ENCODE measurements at places on chromosomes 4 and X.

DNA sequence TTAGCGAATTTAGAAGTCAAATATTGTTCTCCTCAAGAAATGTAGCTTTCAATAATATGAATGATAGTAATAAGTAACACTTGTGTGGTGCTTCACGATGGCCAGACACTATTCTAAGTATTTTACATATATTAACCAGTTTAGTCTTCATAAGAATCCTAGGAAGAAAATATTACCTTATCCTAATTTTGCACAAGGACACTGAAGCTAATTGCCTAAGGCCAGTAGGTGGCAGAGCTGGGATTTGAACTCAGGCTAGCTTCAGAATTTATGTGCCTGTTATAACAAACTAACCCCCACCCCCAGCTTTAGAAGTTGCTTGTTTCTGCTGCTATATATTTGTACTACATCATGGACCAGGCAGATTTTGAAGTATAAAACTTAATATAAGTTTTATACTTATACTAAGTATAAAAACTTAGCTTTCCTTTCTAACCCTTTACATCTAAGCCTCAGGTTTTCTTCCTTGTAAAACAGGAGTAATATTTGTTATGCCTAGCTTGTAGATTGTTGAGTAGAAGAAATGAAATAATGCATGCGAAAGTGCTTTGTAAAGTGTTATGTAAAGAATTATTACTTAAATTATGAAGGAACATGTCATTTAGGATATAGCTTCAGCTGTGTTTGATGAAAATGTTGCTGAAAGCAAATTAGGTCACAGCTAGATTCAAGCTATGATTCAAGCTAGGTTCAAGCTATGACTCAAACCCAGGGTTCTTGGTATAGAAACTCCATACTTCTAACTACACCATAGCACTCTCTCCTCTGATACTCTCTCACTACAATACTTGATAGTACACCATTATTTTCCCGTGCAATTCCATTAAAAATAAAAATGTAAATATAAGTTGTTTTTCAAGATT, 4.2 kb upstream of the CDS1 start:
- no peak for DNase-seq

DNA sequence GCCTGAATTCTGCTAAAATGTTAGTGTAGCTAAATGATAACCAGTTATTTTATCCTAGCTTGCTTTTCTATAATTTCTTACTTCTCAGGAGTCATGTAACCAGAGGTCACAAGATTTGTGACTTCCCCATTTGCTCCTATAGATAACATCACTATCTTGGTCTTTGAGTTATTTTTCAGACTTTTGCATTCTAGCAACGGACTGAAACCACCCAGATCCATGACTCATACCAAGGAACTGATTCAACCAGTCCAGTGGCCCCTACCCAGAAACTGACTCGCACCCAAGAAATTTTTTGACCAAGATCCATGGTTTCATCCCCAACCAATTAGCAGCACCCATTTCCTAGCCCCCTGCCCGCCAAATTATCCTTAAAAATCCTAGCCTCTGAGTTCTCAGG, 50.0 kb downstream of the IQCM start:
- DNase-seq = no peak

DNA sequence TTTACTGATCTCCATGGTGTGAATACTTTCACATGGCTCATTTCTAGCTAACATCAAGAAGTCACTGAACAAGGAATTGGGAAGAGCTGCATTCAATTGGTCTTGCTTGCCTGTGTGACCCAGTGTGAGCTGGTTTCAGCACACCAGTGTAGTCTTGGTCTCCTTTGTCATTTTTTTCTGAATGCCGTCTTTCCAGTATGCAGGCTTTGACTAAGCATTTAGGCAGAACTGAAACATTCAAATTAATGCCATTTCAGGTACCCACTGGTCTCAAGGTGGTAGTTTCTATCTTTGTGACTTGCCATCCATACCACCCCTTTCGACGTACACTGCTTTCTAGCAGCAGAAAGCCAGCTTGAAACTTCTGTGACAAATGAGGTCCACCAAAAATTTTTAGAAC, 550.5 kb upstream of the BOD1L1 start:
- no peak for DNase-seq

- no peak for DNase-seq
Observed at GRCh38 chr4:1512738-1513660, 106.8 kb upstream of the NKX1-1 start.

DNA sequence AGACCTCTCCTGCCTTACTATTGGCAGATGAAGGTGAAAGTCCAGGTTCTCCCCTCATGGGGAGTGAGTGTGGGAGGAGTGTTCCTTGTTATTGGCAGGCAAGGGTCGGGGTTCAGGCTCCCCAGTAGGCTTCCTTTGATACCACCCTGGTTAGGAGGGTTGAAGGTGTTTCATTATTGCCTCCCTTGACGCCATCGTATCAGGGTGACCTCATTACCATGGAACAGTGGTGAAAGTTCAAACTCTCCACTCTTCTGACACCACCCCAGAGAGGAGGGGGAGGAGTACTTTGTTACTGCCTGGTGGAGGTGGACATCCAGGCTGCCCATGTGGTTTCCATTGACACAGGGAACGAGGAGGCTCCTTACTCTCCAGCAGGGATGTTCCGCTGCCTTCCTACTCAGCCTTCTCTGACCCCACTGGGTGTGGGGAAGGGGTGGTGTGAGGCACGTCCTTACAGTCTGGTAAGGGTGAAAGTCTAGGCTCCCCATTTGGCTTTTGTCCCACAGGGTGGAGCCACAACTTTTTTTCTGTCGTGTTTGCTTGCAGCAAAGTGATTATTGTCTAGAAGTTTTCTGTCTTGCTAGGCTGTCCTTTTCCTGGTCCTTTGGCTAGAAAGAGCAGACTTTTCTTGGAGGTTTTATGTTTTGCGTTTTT, 37.2 kb upstream of the USP9X start:
- no peak for DNase-seq

GRCh38 chr4:137069473-137069872, 462.8 kb downstream of the PCDH18 start:
- no peak for DNase-seq

- no peak for DNase-seq
Observed at GRCh38 chr4:188657365-188657764, 518.1 kb downstream of the TRIML1 start.

GRCh38 chr4:7141151-7141834, 51.0 kb upstream of the SORCS2 start:
- no peak for DNase-seq

DNA sequence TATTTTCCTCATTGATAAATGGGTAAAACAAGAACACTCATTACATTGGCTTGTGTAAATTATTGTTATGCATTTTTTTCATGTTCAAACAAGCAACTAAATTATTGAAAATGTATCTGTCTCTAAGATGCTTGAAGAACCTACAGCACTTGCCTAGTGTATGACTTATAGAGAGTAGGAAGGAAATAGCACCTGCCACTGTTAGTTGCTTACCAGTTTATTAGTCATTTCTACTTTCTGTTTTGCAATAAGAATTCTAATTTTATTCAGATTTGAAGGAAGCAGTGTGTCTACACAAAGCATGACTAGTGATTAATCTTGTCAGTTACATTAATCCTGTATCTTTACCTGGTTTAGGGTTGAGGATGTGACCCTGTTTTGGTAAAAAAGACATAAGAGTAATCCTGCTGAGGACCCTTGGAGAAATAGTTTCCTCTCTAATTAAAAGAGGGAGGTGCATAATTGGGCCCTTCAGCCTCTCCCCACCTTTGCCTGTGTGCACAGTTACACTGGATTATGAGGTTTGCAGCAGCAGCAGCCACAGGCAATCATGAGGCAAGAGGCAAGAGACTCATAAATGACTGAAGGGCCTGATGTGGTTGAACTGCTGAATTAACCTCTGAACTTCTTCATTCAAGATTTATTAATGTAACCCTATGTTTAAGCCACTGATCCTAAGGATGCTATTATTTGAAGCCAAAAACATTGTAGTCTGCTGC, 1202.1 kb downstream of the ADGRL3 start:
- no peak for DNase-seq

- no peak for DNase-seq
Observed at GRCh38 chrX:16603822-16604221, 46.1 kb upstream of the S100G start.

- DNase-seq = no peak
Observed at GRCh38 chr4:171794528-171794927, 18.7 kb upstream of the GALNTL6 start.

DNA sequence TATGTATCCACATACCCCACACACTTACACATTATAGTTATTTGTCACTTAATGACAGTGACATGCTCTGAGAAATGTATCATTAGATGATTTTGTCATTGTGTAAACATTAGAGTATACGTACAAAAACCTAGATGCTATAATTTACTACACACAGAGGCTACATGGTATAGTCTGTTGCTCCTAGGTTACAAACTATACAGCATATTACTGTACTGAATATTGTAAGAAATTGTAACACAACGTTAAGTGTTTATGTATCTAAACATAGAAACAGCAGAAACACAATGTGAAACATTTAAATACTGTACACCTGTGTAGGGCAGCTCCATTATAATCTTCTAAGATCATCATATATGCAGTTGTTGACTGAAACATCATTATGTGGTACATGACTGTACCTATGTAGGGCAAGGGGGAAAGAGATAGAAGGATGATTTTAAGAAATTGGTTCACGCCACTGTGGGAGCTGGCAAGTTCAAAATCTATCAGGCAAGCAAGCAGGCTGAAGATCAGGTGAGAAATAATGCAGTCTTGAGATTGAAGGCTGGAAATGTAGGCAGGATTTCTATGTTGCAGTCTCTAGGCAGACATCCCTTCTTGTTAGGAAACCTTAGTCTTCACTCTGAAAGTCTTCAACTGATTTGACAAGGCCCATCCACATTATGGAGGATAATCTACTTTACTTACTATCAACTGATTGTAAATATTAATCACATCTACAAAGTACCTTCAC, 78.0 kb upstream of the CPEB2 start:
- no peak for DNase-seq

DNA sequence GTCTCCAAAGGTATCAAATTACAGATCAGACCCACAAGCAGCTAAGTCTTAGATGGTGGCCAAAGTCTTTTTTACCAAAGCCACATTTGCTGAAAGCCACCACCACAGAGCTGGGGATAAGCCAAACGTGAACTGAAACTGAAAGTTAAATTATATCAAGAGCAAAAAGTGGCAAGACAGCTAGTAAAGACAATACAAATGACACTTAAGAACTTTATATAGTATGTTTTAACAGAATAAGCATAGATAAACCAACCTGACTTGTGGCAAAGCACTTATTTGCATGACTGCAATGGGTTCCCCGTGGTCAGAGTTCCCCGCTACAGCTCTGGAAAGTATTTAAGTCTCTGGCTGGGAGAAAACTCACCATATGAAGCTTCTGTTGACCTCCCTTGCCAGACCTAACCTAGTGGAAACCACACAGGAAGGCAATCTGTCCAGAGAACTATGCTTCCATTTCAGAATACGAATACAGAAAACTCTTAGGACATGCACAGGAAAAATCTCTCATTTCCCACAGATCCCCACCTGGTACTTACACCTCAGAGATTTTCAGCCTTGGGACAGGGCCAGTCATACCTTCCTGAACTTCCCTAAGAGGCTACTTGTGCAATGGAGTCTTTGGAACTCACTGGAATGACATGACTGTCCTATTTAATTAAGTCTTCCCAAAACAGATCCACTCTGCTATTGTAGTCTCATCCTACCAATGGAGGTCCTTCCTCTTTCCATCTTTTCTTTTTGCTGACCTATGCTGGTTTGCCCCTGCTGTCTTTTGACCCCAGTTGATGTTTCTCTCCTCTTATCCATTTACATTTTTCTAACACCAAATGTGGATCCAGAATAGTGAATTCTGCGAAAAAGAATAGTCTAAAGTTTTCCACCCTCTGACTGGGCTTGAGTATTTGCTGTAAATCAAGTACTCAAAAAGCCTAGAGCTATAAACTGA, 225.1 kb downstream of the NR3C2 start:
- DNase-seq = no peak

- no peak for DNase-seq
Observed at GRCh38 chr4:82381661-82382296, 8.0 kb upstream of the HNRNPD start.

- no peak for DNase-seq
Observed at GRCh38 chr4:71004281-71004851, 10.9 kb downstream of the DCK start.

DNA sequence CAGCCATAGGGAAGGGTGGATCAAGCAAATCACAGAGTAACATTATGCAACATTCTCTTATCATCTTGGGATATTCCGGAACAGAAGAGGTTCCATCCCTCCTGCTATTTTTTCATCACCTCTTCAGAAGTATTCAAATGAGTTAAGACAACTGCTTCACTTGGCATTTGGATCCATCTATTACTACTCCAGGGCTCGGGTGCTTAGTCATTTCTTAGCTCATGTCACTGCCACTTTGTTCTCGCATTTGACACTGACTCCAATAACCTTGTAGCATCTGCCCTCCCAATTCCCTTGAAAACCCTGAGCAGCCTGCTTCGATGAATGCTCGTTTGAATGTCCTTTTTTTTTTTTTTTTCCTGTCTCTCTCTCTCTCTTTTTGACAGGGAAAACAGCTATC, 114.9 kb downstream of the PPARGC1A start:
- DNase-seq = no peak

- no peak for DNase-seq
Observed at GRCh38 chr4:153176938-153177337, 27.3 kb upstream of the TRIM2 start.

DNA sequence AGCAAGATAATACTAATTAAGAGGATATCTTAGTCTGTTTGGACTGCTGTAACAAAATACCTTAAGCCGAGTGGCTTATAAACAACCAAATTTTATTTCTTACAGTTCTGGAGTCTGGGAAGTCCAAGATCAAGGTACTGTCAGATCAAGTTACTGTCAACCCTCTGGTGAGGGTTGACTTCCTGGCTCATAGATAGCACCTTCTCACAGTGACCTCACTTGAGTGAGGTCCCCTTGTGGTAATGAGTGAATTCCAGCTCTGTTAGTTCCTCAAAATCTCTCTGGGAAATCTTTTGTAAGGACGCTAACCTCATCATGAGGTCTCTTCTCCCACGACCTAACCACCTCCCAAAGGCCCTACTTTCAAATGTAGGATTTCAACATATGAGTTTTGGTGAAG, 36.9 kb upstream of the ADGRA3 start:
- no peak for DNase-seq

DNA sequence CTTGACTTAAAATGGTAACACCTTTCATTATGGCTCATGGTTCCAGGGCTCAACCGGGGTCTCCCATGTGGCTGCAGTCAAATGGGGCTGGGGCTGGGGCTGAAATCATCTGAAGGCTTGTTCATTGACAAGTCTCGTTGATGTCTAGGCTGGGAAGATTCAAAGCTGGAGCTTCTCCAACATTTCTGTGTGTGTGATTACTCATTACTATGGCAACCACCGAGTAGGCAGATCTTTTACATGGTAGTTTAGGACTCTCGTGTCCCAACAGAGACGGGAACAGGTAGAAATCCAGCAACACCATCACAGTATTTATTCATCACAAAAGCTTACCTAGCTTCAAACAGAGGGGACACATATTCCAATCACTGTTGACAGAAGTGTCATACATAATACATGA, 7.8 kb downstream of the YTHDC1 start:
- DNase-seq = no peak

DNA sequence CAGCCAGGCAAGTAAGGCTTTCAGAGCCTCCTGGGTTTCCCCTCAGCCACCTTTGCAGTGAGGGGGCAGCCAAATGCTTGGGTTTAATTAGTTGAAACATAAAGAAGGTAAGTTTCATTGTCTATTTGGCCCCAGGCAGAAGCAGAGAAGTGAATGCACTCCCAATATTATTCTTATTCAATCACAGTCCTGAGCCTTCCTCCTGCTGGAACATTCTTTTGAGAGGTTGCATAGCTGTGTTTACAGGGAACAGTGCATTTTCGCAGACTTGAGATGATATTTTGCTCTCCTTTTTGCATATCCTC, 13.9 kb downstream of the SLC2A9 start:
- no peak for DNase-seq

GRCh38 chrX:11566789-11567188, 98.9 kb downstream of the ARHGAP6 start:
- no peak for DNase-seq

Measured in iPS DF 19.7 (cell line).